Natural killer cell treated with Interleukin-12 subunit alpha and Interleukin-12 subunit beta and Interleukin-15 and Interleukin-18, amount 100 ng/mL, for 72 hours (primary cell): ENCODE measurements at places on chromosomes 4 and X.

DNA sequence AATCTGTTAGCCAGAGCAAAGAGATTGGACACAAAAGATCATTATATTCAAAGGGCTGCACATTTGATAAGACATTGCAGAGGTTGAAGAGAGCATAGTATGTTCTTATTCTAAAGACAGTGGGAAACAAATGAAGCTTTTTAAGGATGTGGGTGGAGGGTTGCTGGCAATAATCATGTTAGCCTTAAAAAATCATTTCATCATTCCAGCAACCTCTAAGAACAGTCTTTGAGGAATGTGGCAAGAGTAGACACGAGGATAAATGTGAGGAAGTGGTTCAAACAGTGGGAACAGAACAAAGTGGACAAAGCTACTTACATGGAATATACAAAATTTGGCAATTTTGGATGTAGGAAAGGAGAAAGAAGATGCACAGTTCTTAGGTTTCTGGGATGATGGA is 167.3 kb upstream of the SPRY1 start:
- no peak for DNase-seq

DNA sequence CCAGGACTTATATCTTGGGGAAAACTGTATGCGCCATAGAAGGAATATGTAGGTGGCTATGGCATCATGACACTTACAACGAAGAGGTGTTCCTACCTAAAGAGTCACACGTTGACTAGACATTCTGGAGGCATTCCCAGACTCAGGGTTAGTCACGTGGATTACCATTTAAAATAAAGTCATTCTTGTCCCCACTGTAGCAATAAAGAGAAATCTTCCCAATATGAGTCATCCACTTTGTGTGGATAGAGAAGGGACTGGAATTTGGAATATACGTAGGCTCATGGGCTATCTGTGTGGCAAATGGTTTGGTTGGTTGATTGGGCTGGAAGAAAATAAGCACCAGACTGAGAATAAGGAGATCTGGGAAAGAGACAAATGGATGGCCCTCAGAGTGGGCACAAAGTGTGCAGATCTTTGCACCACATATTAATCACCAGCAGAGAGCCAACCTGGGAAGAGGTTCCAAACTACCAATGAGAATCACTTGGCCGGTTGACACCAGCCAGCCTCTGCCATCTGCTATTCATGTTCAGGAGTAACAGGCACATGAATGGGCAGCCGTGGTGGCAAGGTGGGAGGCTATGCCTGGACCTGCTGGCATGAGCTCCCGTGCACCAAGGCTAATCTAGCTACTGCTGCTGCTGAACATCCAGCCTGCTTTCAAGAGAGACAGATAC is 41.0 kb downstream of the MTNR1A start:
- DNase-seq, result no peak

GRCh38 chrX:142938793-142939192 is 86.9 kb upstream of the SPANXN4 start:
- no peak for DNase-seq

DNA sequence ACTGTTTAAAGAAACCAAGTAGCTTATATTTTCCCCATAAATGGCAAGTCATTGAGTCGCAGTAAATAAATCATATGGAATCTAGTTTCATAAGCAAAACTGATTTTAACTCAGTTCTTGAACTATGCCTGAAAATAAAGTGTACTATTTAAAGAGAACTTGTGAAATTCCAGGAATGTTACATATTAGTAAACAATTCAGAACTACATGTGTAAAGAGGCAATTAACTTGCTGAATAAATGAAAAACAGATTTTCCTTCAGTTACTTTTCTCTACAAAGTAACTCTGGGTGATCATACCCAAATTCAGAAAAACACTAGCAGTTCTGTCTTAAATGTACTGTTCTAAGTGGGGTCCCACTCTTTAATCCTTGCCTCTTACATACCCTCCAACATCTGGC is 236.1 kb upstream of the EDNRA start:
- no peak for DNase-seq

GRCh38 chr4:142282870-142283431 is 563.1 kb downstream of the INPP4B start:
- DNase-seq, result no peak

DNA sequence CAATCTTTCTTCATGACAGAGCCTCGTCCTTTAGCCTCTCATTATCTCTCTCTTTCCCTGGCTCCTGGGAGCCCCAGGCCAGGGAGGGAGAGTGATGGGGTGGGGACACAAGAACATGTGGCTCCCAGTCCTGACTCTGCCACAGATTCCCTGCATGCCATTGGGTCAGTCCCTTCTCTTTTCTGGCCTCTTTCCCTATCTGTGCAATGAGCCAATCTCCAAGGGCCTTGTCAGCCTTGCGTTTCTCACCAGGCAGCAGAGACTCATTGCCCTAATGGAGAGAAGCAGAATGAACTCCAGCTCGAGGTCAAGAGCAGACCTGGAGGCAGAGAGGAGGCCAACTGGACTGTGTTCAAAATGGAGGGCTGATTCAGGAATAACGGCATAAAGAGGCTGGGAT is 38.4 kb upstream of the PJA1 start:
- DNase-seq, result no peak
